ENCODE measurements at places on chromosomes 12 and 14.

DNA sequence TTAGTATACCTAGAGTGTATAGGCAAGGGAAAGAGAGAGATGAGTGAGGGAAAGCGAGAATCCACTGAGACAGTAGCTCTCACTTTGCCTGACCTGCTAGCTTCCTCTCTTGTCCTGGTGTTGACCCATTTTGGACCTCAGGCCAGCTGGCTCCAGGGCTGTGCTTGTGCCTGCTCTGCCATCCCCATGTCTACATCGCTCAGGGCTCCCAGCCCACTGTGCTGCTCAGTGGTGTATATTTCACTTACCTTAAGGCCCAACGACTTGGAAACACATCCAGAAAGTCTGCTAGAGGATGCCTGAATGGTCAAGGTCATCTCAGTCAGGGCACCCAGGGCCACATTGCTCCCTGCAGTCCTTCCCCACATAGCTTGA lies 964 bp upstream of the SERPINA4 start:
- DNase-seq: no peak

GRCh38 chr12:98644433-98644711 lies 216 bp downstream of the IKBIP start:
- no peak for DNase-seq

GRCh38 chr14:101583006-101583714 lies 21.9 kb downstream of the DIO3 start:
- DNase-seq: no peak

GRCh38 chr14:91284146-91284790 lies 39.8 kb upstream of the GPR68 start:
- no peak for DNase-seq

DNA sequence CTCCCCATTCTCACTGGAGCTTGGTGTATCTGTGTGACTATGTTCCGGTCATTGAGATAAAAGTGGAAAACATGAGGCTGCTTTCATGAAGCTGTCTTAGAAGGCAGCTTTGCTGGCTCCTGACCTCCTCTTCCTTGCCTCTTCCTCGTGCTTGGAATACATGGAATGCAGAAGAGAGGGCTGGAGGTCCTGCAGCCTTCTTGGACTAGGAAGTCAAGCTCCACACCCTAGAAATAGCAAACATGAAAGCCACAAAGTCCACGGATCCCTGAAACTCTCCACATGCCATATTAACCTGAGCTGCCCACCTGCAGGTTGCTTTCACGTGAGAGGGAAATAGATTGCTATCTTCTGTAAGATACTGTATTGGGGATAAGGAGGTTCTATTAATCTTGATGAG lies 51.0 kb downstream of the FZD10 start:
- DNase-seq: no peak

DNA sequence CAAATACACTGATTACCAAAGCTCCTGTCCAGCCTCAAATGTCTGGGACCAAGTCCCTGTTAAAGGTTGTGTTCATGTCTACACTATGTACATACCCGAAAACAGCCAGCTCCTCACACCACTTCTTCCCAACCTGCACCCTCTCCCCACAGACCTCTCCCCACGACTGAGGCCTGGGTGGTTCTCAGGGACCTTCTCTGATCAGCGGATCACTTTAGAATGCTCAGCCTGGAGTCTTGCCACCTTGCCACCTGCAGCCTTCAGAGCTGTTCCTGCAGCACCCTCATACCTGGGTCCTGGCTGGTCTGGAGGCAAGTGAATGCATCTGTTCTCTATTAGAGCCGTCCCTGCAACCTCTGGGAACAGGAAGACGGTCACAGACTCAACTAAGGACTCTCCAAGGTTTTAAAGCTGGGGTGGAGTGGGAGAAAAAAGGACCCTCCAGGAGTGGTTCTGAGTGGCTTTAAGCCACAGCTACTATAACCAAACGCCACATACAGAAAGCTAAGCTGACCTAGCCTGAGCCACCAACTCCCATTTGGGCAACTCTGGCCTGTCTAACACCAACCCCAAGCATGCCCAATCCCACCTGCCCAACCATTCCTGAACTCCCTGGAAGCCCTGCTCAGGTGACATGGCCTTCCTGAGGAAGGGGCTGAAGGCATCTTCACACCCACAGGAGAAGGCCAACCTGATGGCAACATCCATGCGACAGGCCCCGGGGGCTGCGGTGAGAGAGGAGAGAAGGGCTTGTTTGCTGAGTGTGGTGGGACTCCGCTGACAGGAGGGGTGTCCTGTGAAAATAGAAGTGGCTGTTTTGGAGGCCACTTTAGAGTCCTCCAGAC lies 8.6 kb downstream of the KRT2 start:
- DNase-seq: no peak

- DNase-seq: no peak
These were observed 30.0 kb downstream of the SH2B3 start for GRCh38 chr12:111435661-111436201.

DNA sequence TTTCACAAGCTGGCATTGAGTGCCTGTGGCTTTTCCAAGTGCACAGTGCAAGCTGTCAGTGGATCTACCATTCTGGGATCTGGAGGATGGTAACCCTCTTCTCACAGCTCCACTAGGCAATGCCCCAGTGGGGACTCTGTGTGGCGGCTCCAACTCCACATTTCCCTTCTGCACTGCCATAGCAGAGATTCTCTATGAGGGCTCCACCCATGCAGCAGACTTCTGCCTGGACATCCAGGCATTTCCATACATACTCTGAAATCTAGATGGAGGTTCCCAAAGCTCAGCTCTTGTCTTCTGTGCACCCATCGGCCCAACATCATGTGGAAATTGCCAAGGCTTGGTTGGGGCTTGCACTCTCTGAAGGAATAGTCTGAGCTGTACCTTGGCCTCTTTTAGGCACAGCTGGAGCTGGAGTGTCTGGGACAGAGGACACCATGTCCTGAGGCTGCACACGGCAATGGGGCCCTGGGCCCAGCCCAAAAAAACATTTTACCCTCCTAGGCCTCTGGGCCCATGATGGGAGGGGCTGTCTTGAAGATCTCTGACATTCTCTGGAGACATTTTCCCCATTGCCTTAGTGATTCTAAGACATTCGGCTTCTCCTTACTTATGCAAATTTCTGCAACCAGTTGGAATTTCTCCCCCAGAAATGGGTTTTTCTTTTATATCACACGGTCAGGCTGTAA lies 313.3 kb upstream of the SFSWAP start:
- no peak for DNase-seq

GRCh38 chr14:95216008-95216407 lies 58.7 kb upstream of the DICER1 start:
- DNase-seq: no peak

- no peak for DNase-seq
These were observed 69.2 kb downstream of the SLC6A12 start for GRCh38 chr12:144650-145284.
